Activated CD4-positive, alpha-beta memory T cell treated with anti-CD3 and anti-CD28 coated beads, Interleukin-2, amount 10 ng/mL, durations not matched to agents 7 days and 5 days (primary cell): ENCODE measurements at places on chromosomes 12 and 14. TPM values are rescaled to one million over a fixed set of nuclear protein-coding genes. Genes with fewer than 3 reads are reported as not detected.

GRCh38 chr12:6392504-6392903, 8.5 kb downstream of the LTBR start:
- H3K4me3 ChIP-seq = no peak overlapping the region
- H3K27me3 ChIP-seq = peaks cover 10% of the 10 kb centered on the region
- H3K27ac ChIP-seq = no peak overlapping the region
- H3K4me1 ChIP-seq = no peaks in the 10 kb centered on the region
- no peak for DNase-seq
- H3K36me3 ChIP-seq = no peaks in the 10 kb centered on the region

DNA sequence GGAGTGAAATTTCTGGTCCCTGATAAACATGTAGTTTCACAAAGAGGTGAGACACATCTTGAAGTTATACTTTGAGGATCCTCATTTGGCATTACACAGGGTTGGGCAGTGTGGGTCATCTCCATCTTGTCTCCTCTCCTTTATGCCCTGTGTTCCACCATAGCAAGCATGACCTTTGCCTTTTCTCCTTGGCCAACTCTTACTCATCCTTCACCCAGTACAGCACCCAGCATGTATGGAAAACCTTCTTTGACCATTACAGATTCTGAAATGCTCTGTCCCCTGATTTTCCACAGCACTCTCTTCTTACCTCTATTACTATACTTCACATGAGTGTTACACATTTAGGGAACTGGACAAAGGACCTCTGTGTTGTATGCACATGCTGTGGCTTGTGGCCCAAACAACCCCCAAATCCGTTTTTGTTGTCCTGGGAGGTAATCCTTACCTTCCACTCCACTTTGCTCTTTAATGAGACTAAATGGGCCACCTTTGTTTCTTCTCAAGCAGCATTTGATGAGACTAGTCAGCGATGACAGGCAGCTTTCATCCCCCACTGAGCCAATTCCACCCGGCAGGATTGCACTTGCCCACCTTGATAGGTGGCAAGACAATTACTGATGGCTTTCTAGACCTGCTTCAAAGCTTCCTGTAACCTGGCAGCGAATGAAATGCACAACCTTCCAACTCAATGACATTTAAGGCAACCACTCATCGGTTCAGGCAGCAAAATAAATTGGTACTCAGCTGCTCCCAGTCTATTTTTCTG, 163.5 kb downstream of the MON2 start:
- no peak for DNase-seq
- peaks cover 63% of the 10 kb centered on the region for H3K27me3 ChIP-seq
- peaks cover 4% of the 10 kb centered on the region for H3K4me1 ChIP-seq
- no peak overlapping the region for H3K27ac ChIP-seq
- H3K36me3 ChIP-seq = no peaks in the 10 kb centered on the region
- H3K4me3 ChIP-seq = no peak overlapping the region

DNA sequence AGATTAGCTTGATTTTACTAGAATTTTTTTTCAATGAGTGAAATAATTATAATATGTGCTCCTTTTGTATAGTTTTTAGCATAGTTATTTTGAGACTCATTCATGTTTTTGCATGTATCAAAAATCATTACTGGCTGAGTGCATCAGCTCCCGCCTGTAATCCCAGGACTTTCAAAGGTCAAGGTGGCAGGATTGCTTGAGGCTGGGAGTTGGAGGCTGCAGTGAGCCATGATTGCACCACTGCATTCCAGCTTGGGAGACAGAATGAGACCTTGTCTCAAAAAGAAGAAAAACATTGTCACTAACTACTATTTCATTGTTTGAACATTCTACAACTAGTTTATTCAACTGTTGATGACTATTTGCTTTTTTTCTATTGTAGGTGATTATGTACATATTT, 802.7 kb downstream of the SLC16A7 start:
- no peak for DNase-seq
- no peaks in the 10 kb centered on the region for H3K27me3 ChIP-seq
- no peak overlapping the region for H3K27ac ChIP-seq
- no peak overlapping the region for H3K4me3 ChIP-seq

- H3K4me1 ChIP-seq = peaks cover 21% of the 10 kb centered on the region
- peaks cover 59% of the 10 kb centered on the region for H3K27me3 ChIP-seq
- H3K4me3 ChIP-seq = no peak overlapping the region
Observed at GRCh38 chr12:51593539-51593938, 2.5 kb downstream of the SCN8A start.

DNA sequence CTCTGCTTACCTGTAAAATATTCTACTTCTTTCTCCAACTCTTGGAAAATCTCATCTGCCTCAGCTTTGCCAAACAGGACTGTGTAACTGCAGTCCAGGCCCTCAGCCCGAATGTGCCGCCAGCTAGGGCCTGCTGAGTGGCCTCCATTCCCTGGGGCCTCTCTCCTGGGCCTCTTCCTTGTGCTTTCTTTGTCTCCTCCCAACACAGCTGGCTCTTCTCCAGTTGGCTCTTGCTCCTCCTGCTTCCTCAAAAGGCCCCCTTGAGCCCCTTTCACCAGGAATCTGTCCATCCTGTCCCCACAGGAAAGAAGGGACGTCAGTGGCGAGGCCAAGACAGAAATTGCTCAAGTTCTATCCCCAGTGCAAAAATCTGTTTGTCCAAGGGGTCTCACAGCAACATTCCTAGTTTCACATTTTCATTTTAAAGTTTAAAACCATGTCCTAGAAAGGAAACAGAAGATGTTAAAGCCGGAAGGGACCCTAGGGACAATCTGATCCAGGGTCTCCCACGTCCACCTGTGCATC, 713 bp downstream of the ALKBH2 start:
- H3K4me1 ChIP-seq = peaks cover 43% of the 10 kb centered on the region
- H3K27me3 ChIP-seq = no peaks in the 10 kb centered on the region
- peaks cover 5% of the 10 kb centered on the region for H3K36me3 ChIP-seq
- H3K4me3 ChIP-seq = peak overlapping the region; percentile 73
- peak overlapping the region; percentile 44 for H3K27ac ChIP-seq

HOXC10 gene
- not detected for total RNA-seq

P2RX7 gene
- 47.0 TPM for total RNA-seq

DNA sequence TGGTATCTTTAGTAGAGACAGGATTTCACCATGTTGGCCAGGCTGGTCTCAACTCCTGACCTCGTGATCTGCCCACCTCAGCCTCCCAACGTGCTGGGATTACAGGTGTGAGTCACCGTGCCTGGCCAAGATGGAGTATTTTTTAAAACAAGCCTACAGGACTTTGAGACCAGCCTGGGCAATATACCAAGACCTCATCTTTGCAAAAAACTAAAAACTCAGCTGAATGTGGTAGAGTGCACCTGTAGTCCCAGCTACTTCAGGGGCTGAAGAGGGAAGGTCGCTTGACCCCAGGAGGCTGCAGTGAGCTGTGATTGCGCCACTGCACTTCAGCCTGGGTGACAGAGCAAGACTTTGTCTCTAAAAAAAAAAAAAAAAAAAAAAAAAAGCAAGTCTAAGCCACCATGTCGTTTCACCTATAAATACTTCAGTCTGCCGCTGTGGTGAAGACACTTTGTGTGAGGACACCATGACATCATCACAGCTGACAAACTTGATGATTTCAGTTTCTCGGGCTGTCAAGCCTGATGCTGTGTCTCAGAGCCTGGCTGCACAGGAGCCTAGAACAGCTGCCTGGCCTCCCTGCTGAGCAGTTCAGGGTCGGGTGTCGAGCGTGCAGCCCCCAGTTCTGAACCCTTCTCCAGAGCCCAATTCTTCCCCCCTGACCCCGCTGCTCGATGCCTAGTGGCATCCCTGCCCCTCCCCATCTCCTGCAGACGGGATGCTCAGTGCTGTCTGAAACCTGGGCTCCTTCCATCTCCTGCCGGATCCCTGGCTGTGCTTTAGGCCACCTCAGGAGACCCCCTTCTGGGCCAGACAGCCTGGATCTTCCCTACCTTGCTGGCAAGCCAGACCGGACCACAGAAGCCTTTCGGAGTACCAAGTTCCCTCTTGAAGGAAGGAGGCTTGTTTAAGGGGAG, 119.2 kb upstream of the EVL start:
- DNase-seq = no peak
- H3K36me3 ChIP-seq = no peaks in the 10 kb centered on the region
- no peak overlapping the region for H3K4me3 ChIP-seq
- peaks cover 3% of the 10 kb centered on the region for H3K4me1 ChIP-seq
- peaks cover 4% of the 10 kb centered on the region for H3K27me3 ChIP-seq
- no peak overlapping the region for H3K27ac ChIP-seq

DNA sequence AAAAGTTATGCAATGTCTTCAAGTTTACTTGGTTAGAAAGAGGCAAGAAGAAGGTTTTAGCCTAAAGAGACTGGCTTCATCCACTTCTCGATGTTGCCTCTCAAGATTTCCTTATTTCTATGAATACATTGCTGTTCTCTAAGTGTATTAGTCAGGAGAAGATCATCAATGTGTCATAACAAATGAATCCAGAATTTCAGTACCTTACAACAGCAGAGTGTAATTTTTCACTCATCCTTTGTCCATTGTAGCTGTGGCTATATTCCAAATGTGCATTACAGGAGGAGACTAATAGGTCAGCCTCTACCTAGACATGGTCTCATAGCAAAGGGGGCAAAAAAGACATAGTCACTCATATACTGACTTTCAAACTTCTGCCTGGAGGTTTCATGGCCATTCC, 579.1 kb downstream of the PRKD1 start:
- no peaks in the 10 kb centered on the region for H3K27me3 ChIP-seq
- no peak overlapping the region for H3K4me3 ChIP-seq
- DNase-seq = no peak
- no peak overlapping the region for H3K27ac ChIP-seq

ESPL1 gene
- total RNA-seq = 90.2 TPM

- no peaks in the 10 kb centered on the region for H3K27me3 ChIP-seq
- DNase-seq = no peak
- H3K4me3 ChIP-seq = no peak overlapping the region
- H3K36me3 ChIP-seq = no peaks in the 10 kb centered on the region
- peaks cover 40% of the 10 kb centered on the region for H3K4me1 ChIP-seq
- no peak overlapping the region for H3K27ac ChIP-seq
Observed at GRCh38 chr12:68038650-68039049, 49.4 kb downstream of the IFNG-AS1 start.

- DNase-seq = no peak
- H3K36me3 ChIP-seq = no peaks in the 10 kb centered on the region
- H3K27ac ChIP-seq = no peak overlapping the region
- H3K4me1 ChIP-seq = peaks cover 22% of the 10 kb centered on the region
- no peak overlapping the region for H3K4me3 ChIP-seq
Observed at GRCh38 chr12:94674051-94674451, 23.7 kb upstream of the TMCC3 start.

OR6C2 gene
- total RNA-seq = not detected

A2M gene
- total RNA-seq = not detected

- H3K27me3 ChIP-seq = no peaks in the 10 kb centered on the region
- peak overlapping the region; percentile 55 for H3K4me3 ChIP-seq
Observed at GRCh38 chr14:50812856-50813543, 18.0 kb downstream of the NIN start.

DNA sequence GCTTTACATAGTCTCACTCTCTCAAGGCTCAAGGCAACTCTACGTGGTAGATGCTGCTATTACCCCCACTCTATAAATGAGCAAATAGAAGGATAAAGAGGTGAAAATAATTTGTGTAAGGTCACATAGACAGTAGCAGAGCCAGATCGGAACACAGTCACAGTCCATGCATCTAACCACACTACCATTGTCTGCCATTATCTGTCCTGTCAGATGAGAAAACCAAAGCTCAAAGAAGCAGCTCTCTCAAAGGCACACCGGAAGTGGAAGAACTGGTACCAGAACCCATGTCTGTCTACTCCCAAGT, 134.4 kb upstream of the NUDT4 start:
- no peak overlapping the region for H3K4me3 ChIP-seq
- peaks cover 20% of the 10 kb centered on the region for H3K4me1 ChIP-seq
- DNase-seq = no peak
- no peaks in the 10 kb centered on the region for H3K36me3 ChIP-seq
- H3K27ac ChIP-seq = no peak overlapping the region

KLRG1 gene
- 13.3 TPM for total RNA-seq

DNA sequence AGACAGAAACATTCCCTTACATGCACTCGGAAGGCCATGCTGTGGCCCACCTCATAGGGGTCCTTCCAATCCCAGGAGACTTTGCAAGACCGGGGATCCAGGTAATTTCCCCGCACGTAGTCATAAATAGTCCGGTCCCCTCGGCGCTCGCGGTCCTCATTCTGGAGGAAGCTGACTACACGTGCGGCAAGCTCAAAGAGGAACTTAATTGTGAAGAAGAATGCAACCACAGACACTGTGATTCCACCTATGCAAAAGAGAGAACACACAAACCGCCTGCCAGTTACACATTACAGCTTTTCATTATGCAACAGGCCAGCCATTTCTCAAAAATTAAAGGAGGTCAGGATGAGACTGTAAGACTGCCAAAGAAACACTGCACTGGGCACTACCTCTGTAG, 28.4 kb downstream of the AREL1 start:
- no peak overlapping the region for H3K27ac ChIP-seq
- H3K4me3 ChIP-seq = no peak overlapping the region
- no peaks in the 10 kb centered on the region for H3K27me3 ChIP-seq
- H3K36me3 ChIP-seq = peaks cover 43% of the 10 kb centered on the region

NOP9 gene
- 25.8 TPM for total RNA-seq

DNA sequence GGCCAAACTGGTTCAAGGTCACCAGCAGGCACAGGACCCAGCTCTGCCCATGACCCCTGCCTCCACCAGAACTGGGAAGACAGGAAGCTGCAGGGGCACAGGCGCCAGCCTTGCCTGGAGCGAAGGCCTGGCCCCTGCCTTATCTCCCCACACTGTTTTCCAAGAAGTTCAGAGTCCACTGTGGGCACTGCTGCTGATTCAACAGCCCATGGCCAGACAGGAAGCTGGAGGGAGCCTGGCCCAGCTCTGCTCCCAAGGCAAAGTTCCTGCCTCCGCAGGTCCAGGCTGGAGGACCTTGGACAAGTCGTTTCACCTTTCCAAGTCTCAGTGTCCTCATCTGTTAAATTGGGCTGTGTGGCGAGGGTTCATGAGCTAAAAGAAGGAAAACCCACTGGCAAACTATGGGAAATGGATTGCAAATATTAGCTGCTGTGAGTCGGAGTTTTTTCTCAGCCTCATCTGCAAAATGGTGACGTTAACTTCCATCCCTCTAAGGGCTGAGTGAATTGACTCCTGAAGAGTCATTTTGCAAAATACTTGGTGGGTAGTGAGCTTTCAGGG, 1.2 kb downstream of the PHETA1 start:
- H3K27me3 ChIP-seq = peaks cover 12% of the 10 kb centered on the region
- H3K4me3 ChIP-seq = peak overlapping the region; percentile 53

SCYL2 gene
- total RNA-seq = 36.4 TPM

- H3K27ac ChIP-seq = no peak overlapping the region
- no peak overlapping the region for H3K4me3 ChIP-seq
- DNase-seq = no peak
- H3K27me3 ChIP-seq = no peaks in the 10 kb centered on the region
Observed at GRCh38 chr14:104591506-104592291, 12.1 kb downstream of the C14orf180 start.

DNA sequence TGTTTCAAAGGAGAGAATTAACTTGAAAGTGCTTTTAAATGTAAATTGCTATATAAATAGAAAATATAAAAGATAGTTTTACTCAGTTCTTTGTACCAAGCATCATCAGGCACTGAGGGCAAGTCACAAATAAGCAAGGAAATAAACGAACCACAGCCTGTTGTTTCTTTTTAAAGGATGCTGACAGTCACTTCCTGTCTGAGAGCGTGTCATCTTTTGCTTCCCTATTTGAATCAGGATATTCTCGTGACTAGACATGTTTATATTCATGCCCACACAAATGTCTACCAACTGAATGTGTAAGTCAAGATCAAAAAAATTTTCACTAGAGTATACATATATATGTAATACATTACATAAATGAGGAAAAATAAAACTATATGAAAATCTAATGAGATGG, 31.4 kb upstream of the SLC2A13 start:
- peaks cover 9% of the 10 kb centered on the region for H3K27me3 ChIP-seq
- H3K36me3 ChIP-seq = peaks cover 3% of the 10 kb centered on the region
- DNase-seq = no peak
- no peak overlapping the region for H3K4me3 ChIP-seq
- H3K27ac ChIP-seq = no peak overlapping the region

B3GNT4 gene
- 2.6 TPM for total RNA-seq
